ENCODE measurements at places on chromosomes 16 and 17.

DNA sequence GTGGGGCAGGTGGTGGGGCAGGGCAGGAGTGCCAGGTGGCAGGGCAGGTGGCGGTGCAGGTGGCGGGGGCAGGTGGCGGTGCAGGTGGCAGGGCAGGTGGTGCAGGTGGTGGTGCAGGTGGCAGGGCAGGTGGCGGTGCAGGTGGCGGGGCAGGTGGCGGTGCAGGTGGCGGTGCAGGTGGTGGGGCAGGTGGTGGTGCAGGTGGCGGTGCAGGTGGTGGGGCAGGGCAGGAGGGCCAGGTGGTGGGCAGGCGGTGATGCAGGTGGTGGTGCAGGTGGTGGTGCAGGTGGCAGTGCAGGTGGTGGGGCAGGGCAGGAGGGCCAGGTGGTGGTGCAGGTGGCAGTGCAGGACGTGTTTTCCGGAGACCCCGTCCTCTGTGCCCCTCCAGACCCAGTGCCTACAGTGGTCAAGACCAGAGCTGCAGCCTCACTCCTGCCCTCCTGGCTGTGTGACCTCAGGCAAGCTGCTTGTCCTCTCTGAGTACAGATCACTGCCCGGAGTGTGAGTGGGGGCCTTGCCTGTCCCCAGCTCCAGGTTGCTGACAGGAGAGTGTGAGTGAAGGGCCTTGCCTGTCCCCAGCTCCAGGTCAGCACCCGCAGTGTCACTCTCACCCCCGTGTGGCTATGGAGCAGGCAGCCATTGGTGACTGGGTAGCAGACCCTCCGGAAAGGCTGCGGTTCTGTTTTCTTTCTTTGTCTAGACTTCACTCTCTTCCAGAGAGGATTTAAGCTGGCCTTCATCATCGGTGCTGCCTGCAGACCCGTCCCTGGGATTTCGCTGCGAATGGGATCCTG lies 16.1 kb upstream of the NPTX1 start:
- no peak for DNase-seq

DNA sequence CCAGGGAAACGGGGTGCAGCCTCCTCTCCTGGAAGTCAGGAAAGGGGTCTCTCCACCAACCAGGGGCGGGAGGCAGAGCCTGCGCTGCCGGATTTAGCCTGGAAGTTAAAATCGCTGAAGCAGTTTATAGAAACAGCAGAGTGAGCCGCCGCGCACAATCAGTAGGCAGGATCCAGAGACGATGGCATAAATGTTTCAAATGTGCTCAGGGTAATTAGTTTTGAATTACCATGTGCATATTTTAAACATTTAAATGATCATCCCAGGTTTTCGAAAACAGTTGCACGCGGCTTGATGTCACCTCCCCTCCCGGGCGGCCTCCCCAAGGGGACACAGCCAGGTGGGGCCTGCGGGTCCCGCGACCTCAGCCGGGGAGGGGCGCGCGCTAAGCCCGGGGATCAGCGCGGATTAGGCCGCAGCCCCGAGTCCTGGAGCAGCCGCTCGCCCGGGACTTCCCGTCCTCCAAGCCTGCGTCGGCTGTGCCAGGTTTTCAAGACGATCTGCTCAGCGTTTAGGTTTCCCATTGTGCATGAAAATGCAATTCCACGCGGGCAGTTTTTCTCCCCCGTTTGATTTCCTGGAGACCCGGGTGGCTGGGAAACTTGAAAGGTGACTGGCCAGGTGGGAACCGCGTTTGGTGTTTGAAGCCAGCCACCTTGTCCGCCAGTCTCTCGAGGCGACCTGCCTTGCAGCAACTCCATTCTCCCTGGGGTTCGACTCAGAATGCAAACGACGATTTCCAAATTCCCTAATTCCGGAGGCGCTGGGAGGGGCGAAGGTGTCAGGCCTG lies 78.3 kb downstream of the RPA1 start:
- no peak for DNase-seq

GRCh38 chr17:77894126-77894956 lies 64.2 kb upstream of the TNRC6C start:
- DNase-seq, result no peak

DNA sequence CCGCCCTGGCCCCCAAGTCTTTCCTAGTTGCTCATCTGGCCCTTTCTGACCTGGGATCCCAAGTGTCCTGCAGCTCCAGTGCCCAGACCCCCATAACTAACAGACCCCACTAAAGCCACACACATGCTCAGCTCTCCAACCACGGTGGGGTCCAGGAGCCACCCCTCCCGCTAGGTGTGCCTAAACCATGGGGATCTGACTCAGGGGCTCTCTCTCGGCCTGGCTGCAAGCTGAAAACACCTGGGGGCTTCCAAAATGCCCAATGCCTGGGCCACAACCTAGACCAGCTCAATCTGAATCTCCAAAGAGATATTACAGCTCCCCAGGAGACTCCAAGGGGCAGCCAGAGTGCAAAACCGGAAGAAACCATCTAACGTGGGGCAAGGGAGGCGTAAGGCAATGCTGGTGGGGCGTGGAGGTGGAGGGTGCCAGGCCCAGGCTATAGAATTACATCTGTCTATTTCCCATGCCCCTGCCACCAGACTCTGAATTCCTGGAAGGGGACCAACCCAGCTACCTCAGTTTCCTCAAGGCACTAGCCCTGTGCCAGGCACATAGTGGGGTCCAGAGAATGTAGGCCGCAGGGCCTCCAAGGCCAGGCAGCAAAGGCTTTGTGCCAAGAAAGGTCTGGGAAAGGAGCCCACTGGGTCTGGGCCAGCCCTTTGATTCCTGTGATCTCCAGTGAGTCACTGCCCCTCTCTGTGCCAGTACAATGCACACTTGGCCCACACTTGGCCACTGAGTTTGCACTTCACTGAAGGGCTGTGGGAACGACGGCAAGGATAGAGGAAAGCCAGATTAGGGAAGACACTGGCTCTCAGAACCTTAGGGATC lies 3.3 kb downstream of the CD2BP2 start:
- no peak for DNase-seq

- DNase-seq, result no peak
Measured at GRCh38 chr16:66652661-66653360, 43.7 kb downstream of the CMTM4 start.

DNA sequence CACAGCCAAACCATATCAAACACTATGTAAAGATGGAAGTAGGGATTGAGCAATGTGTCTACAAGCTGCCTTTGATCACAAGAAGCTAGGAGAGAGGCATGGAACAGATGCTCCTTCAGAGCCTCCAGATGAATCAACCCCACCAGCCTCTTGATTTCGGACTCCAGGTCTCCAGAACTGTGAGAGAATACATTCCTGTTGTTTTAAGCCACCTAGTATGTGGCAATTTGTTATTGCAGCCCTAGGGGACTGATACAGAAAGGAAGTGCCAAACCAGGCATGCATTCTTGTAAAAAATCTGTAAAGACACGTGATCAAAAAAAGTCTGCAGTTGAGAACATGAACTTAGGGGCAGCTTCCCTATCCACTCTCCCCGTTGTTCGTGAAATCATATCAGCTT lies 91.1 kb downstream of the C17orf67 start:
- DNase-seq, result no peak

DNA sequence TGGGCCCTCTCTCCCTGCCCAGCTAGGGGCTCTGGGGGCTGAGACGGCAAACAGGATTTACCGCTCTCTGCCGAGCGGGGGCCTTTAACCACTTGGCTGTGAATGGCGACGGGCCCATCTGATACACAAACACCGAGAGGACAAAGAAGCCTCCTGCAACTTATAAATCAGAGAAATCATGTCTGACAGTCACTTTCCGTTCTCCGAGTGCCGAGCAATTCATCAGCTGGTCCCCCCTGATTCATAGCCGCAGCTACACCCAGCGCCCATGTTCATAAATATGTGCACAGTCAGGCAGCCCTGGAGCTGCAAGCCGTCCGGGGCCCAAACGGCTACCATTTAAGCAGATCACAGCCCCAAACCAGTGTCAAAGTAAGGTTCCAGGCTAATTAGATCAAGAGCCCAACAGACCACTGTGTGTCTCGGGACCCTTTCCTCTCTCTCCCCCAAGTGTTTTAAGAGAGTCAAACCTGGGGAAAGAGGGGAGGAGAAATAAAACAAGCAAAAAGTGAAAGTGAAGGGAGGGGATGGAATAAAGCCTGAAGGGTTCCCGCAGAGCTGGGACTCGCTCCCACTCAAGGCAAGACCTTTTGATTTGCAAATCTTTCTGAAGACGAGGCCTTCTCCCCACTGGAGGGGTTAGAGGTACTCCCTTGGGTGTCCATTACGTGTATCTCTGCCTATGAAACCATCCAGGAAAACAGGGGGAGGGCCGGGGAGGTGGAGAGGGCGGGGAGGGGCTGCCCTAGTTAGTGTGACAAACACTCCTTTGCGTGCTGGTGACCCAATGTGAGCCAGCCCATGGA lies 154.7 kb downstream of the C16orf78 start:
- no peak for DNase-seq

DNA sequence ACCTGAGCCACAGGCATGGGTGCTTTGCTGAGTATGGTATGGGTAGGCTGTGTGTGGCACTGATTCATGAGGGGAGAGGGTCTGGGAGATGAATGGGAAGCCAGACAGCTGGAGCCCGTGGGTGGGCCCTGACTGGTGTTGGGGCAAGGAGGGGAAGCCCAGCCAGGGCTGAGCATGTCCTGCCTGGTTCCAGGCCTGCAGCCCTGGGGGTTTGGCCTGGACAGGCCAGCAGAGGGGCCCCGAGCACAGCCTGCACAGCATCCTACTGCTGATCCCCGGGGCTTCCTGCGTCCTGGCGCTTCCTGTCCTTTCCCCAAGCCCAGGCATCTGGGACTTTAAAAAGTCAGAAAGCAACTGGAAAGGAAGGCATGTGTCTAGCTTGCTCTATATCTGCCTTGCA lies 4.6 kb upstream of the MVD start:
- DNase-seq, result no peak

GRCh38 chr17:3575511-3575910 lies 17.9 kb upstream of the TRPV3 start:
- no peak for DNase-seq

GRCh38 chr17:43723697-43724359 lies 34.8 kb downstream of the SOST start:
- DNase-seq, result peak; percentile 88

- no peak for DNase-seq
Measured at GRCh38 chr17:81404558-81405165, 9.4 kb downstream of the BAHCC1 start.

DNA sequence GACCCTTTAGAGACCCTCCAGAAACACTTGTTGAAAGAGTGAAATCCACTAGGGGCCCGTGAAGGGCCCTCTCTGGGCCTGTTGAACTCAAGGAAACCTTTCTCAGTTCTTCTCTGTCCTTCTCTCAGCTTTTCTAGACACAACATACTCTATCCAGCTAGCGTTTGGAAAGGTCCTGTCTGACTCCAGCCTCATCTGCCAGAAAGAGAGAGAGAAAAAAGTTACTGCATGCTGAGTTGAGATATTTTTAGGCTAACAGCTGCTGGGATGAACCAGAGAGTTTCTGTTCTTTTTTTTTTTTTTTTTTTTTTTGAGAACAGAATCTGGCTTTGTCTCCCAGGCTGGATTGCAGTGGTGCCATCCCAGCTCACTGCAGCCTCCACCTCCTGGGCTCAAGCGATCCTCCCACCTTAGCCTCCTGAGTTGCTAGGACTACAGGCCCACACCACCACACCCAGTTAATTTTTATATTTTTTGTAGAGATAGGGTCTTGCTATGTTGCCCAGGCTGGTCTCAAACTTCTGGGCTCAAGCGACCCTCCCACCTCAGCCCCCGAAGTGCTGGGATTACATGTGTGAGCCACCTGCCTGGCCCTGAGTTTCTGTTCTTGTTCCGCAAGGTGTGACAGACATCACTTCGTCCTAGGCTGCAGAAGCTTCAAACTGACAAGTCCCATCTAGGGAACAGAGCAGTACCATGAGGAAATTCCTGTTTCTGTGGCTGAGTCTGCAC lies 14.9 kb upstream of the TEX2 start:
- DNase-seq, result no peak

- DNase-seq, result no peak
Measured at GRCh38 chr17:42399948-42400843, 12.0 kb upstream of the STAT3 start.

GRCh38 chr17:10290041-10290440 lies 82.8 kb downstream of the MYH13 start:
- no peak for DNase-seq

GRCh38 chr16:27495191-27495590 lies 54.5 kb downstream of the GTF3C1 start:
- no peak for DNase-seq

GRCh38 chr17:39002991-39003715 lies 36.0 kb upstream of the FBXO47 start:
- no peak for DNase-seq

DNA sequence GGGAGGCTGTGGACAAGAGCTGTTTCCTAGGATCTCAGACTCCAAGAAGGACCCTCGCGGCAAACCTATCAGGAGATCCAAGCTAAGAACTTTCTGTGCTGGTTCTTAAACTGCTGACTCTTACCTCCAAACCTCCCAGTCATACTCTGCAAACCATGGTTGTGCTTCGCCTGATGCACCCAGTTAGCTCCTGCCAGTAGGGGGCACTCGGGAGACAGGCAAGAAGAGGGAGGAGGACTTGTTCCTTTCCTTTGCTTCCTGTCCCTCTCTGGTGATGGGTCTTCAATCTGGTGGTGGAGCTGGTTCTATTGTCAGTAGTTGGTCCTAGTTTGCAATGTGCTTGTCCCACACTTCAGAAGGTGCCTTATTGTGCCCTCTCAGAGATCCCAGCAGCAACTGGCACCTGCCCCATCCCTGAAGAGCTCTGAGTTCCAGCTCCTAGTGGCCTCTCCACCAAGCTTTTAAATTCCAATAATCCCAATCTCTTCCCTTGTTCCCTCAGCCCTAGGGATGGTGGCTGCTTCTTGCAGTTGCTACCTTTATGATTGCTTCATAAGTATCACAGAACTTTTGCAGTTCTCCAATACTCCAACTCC lies 113.5 kb upstream of the RPL38 start:
- no peak for DNase-seq

GRCh38 chr17:17385491-17385890 lies 82.3 kb downstream of the NT5M start:
- no peak for DNase-seq

DNA sequence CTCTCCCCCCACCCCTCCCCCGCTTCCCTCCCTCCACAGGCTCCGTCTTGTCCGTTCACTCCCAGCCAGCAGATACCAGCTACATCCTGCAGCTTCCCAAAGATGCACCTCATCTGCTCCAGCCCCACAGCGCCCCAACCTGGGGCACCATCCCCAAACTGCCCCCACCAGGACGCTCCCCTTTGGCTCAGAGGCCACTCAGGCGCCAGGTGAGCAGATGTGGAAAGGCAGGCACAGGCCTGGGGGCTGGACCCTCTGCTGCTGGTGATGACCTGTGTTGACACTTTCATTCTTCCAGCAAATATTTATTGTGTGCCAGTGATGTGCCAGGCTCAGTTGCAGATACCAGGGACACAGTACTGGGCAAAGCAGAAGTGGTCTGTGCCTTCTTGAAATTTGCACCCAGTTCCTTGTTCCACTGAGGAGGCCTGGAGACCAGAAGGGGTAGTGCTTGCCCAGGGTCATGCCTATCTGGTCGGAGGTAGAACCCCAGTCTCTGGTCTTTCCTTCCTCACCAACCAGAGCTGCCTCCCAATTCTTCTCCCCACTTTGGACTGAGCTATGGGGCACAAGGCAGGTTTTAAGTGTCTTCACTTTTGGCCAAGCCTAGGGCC lies 10.3 kb upstream of the ABCC3 start:
- DNase-seq, result no peak

- DNase-seq, result no peak
Measured at GRCh38 chr16:76265434-76266045, 11.7 kb upstream of the CNTNAP4 start.
